ENCODE measurements at places on chromosomes 2 and 18.
A peak's percentile ranks its signal among the peaks of the same experiment; 100 is the strongest.

DNA sequence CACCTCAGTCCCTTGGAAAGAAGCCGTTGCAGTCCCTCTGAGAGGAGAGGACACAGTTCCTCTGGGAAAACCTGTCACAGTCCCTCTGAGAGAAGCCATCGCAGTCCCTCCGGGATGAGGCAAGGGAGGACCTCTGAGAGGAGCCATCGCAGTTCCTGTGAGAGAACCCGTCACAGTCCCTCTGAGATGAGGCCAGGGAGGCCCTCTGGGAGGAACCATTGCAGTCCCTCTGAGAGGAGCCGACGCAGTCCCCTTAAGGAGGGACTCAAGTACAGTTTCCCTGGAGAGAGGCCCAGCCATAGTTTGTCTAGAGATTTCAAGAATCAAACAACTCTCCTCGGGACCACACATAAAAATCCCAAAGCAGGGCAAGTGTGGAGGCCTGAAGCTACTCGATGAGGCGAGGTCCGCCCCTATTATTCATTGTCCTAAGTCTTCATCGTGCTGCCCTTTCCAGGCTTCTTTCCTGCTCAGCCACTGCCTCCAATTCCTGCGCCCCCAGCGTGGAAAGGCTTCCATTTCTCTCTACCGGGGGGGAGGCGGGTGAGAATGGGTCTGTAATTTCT is 630 bp upstream of the ZNF512 start:
- no peak for DNase-seq

GRCh38 chr2:135689679-135690078 is 52.0 kb upstream of the UBXN4 start:
- no peak for DNase-seq

GRCh38 chr2:184597571-184597991 is 748 bp upstream of the ZNF804A start:
- DNase-seq, result no peak

GRCh38 chr2:23360571-23361125 is 24.3 kb upstream of the KLHL29 start:
- DNase-seq, result no peak

DNA sequence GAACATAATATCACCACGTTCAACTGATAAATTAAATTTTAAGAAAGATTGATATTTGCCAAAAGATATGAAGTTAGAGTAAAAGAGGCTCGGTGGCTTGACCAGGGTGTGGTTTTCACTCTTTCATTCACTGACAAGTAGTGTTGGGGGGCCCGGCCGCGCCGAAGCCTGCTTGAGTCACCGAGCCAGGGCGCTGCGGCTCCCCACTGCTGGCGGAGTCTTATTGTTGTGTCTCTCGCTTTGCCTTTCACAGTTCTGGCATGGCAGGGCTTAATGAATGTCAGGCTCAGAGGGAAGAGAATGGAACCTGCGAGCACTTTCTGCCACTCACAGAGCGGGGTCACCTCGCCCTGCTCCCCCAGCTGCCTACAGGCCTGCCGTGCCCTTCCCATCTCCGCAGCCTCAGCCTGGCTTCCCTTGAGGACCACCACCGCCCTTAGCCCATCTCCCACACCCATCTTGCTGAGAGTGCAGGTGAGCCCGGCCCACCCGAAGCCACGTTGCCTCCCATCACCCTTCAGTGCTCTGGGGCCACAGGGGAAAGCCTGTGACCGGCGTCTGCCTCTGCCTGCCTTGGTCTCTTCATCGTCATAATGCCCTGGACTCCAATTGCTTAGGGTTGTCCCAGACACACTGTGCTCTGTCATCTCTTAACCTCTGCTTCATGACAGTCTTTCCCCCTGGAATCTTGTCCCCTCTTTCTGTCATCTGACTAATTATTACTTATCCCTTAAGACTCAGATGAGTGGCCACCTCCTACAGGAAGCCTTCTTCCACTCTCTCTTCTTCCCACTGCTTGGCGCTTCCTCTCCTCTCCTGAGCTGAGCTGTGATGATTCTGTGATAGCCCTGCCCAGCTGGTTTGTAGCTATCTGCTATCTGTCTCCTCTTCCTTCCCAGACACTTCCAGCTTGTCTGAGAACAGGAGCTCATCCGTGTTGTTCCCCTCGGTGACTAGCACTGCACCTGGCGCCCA is 142.5 kb downstream of the FAM210A start:
- DNase-seq, result no peak

GRCh38 chr18:34595690-34596089 is 114.4 kb upstream of the DTNA start:
- peak; percentile 31 for DNase-seq

DNA sequence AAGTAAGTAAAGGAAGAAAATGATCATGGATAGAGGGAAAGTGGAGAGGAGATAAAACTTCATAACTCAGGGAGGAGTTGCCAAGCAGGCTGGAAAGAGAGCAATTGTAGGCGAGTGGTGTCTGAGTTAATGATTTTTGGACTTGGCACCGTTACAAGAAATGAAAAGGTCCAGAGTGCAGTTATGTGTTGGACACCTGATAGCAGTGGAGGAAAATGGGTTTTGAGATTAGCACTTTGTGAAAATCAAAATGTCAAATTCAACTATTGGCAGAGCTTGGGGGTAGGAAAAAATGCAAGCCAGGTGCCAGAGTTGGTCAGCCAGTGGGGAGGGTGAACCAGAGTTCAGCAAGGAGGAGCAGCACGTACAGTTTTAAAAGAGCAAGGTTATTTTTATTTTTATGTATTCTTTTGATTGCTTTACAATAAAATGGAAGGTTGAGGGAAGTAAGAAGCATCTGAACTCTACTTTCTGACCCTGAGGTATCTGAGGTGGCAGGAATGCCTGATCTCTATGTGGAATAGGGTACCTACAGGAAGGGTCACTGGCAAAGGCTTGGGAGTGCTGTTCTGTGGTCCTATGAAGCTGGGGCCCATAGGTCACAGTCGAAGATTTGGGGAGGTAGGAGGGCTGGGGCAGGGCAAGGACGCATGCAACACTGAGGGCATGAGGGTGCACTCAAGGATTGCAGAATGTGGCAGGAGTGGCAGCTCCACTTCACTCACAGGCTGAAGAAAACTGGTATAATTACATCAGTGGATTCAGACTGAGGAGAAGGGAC is 127.5 kb downstream of the CD8B2 start:
- DNase-seq, result no peak

GRCh38 chr18:13035249-13035914 is 44.2 kb downstream of the CEP192 start:
- DNase-seq, result no peak

DNA sequence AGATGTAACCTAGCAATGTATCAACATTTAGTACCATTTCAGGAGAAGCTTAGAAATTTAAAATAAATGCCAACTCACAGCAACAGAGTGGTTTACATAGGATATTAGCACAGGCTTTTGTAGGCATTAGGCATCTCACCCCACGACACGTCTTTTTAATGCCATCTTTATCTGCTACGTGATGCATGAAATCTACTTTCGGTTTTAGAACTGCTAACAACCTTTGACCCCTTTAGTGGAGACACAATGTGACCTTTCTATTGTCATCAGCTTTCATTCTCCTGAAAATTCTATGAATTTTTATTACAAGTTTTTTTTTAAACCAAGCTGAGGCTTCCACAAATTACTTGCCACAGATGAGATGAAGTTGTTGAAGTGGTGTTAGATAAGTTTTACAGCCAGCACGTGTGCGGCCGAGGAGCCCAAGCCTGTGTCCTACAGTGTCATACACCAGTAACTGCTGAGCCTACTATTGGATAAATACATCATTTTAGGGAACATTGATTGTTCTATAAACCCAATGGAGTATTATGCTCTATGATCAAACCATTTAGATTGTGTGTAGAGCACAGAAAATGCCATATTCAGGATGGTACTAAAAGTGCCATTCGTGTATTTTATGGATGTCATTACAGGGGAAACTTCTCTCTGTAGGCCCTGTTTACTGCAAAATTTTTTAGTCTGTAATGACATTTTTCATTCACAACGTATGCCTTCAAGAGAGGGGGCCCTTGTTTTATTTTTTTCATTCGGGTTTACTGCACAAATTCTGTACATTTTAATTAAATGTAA is 151.6 kb downstream of the PTGR3 start:
- DNase-seq, result no peak

DNA sequence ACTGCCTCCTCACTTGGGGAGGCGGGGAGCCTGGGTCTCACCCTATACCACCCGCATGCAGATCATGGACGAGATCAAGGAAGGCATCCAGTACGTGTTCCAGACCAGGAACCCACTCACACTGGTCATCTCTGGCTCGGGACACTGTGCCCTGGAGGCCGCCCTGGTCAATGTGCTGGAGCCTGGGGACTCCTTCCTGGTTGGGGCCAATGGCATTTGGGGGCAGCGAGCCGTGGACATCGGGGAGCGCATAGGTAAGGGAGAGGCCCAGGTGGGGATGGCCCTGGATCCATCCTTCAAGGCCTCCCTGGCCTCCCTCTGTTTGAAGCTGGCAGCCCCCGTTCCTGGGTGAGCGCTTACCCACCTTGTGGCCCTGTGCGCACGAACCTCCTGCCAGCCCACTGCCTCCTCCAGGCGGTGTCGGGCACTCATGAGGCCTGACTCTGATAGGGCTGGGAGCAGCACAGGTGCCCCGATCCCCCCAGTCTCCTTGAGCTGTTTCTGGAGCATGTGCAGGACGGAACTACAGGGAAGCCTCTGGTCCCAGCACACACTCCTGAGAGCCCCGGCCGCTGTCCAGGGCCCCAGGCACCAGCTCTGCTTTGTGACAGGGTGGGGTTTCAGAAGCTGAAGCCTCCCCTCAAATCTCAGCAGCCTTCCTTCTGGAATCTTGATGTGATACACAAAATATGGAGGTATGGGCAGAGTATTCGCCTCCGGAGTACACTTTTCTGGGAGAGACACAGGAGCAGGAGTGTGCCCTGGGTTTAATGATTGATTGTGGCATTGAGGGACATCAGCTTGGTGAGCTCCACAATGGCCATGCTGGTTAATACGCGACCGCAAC is 708 bp downstream of the AGXT start:
- no peak for DNase-seq

GRCh38 chr2:88210132-88211002 is 40.2 kb downstream of the THNSL2 start:
- DNase-seq, result no peak

DNA sequence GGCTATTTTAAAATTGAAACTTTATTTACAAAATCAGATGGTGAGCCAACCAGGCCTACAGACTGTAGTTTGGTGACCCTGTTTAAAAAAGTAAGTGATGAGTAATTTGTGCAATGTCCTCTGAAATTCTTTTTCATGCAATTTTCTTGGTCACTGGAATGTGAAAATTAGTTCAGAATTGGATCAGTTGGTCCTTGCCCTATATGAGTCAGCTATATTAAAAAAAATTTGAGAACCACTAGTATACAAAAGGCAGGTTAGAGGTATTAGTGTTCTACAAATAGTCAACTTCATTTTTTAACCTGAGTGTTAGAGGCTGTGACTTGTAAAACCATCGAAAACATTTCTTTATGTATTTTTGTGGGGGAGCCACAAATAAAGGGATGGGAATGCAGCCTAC is 91.1 kb upstream of the NXPH2 start:
- DNase-seq, result no peak

DNA sequence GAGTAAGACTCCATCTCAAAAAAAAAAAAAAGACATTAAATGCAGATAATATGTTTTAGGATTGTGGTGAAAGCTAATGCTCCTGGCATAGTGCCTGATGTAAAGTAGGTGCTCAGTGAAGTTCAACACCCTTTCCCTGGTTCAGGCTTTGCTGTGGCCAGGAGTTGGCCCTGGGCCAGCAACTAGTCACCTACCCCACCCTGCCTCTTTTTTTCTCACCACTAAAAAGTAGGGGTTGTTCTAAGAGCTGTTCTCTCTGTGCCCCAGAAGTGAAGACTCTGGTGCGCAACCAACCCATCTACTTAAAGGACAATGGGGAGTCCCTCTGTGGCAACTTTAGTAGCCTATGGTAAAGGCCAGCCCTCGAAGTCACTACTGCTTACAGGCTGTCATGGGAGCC is 75.9 kb downstream of the DNMT3A start:
- DNase-seq, result no peak

DNA sequence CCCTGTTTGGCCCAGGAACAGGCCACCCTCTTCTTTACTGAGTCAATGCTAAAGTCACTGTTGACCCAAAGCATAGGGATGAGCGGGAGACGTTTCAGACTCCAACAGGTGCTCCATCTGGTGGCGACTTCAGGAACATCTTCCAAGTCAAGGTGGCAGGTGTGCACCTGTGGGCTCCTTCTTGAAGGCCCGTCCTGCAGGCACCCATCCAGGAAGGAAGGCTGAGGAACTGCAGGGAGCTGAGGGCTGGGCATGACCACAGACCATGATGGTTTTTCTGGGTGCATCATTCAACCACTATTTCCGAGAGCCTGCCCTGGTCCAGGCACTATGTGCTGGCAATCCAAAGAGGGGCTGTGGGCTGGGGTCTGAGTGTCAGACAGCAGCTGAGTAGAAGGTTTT is 142.8 kb downstream of the NDUFA10 start:
- DNase-seq, result peak; percentile 70

DNA sequence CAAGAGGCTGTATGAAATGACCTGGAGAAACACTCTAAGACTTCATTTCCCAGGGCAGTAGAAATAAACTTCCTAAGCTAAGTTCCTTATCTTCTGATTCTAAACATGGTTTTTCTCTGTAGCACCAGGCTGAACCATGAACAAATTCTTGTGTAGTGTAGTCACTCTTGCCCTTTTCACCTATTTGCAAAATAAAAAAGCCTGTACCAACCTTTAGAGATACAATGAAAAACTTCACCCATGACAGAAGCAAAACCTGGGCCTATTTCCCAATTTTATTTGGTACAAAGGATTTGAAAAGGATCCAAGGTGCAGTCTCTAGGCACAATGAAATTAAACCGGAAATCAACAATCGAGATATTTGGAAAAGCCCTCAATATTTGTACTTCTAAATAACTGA is 43.6 kb downstream of the POLR1A start:
- no peak for DNase-seq

DNA sequence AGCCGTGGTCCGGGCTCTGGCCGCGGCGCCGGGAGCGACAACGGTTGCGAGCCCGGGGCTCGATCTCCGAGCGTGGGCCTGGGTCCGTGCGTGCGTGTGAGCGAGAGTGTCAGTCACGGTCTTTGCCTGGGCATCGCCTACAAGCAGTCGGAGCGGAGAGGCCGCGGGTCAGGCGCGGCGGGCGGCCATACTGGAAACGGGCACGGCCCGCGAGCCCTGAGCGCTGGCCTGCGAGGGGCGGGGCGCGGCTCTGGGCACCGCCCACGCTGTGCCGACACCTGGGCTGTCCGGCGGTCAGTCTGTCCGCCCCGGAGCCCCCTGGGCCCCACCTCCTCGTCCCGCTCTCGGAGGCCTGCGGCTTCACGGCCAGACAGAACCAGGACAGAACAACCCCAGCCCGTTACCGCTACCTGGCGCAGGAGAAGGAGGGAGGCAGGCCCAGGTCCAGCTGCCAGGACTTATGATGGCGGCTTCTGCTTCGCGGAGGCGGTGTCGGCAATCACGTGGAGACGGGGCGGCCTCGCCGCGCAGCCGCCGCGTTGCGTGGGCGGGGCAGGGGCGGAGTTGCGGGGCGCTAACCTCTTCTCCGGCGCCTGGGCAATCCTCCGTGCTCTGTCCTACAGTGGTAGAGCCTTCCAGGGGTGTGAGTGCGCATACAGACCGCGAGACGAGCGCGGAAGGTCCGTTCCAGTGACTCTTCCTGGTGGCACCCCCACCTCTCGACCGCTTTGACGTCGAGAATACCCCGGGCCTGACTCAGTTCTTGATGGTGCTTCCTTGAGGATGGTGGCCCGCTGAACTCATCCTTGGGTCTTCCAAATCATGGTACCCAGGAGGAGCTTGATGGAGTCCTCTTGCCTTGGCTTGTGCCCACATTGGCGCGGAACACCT is at the start of gene TMEM131:
Gene TMEM131 (minus strand): TSS at position 215 of the 891 bp plus-strand sequence. CDS start 286 bp downstream, outside the sequence.
- DNase-seq, result peak; percentile 75
